ENCODE measurements at places on chromosomes 3 and 15.
A peak's percentile ranks its signal among the peaks of the same experiment; 100 is the strongest.

- no peak for DNase-seq
These were observed 50.7 kb downstream of the PROS1 start for GRCh38 chr3:93923006-93923405.

- no peak for DNase-seq
These were observed 400.8 kb upstream of the PROK2 start for GRCh38 chr3:72185549-72186399.

DNA sequence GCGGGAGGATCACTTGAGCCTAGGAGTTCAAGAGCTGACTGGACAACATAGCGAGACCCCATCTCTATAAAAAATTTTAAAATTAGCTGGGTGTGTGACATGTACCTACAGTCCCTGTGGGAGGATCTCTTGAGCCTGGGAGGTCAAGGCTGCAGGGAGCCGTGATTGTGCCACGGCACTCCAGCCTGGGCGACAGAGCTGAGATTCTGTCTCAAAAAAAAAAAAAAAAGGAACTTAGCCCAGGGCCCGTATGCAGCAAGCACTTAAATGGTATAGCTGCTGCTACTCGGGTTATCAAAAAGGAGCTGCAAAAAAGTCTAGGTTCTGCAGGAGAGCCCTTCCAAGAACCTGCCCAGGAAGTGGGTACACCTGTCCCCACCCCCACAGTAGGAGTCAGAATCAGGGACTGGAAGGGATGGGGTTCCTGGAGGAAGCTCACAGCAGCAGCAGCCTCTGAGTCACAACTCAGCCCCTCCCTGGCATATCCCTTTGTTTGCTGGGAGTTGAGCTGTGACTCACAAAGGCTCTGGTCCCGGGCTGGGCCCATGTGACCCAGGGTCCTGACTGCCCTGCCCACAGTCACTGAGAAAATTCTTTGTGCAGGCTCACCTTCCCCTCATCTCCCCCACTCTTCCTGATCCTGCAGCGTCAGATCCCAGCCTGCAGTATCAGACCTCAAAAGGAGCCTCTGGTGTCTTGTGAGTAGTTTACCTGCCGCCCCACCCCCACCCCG lies at the start of gene SPATA12:
SPATA12 (plus strand) TSS at position 576 of the 733 bp plus-strand sequence. CDS start 13,031 bp downstream, outside the sequence.
- no peak for DNase-seq

GRCh38 chr15:74608786-74609185 lies 6.8 kb upstream of the CLK3 start:
- no peak for DNase-seq

GRCh38 chr3:113838631-113839209 lies at the start of gene GRAMD1C:
TSS of gene GRAMD1C (plus strand) at chr3:113838788. CDS start at chr3:113838910, 122 bp downstream.
- peak; percentile 36 for DNase-seq
